Uterus (tissue), 4 donors: ENCODE measurements at places on chromosomes 16 and 17.

DNA sequence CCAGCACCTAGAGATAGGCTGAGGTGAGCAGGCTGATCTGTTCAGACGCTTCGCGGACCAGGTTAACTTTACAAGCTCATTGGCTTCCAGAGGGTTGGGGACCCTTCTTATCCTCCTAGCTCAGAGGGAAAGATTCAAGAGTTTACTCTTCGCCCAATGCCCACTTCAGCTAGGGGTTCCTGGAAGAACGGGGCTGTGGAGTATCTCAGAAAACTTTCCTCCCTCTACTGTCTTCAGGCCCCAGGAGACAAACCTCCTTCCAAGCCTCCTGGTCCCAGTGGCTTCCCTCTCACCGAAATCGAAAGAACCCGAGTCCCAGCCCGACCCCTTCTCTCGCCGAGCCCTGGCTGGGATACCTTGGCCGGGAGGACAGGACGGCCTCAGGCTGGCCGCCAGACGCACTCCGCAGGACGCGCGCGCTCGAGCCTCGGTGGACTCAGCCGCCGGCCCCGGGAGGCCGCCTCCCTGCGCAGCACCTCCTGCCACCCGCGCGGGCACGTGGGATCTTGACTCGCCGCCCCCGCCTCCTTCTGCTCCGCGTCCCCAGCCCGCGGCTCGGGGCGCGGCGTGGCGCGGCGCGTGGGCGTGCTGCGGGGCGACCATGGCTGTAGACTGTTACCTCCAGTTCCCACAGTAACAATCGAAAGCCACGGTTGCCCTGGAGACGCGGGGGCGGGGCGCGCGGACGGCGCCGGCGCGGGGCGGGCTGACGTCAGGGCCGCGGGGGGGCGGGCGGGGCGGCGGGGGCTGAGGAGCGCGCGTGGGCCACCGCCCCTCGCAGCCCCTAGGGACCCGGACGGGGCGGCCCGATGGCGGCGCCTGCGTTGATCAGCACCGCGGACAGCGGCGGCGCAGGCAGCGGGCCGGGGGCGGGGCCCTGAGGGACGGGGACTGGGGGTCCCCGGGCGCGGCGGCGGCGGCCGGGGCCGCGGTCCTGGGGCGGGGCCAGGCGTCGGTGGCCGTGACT is 5.3 kb upstream of the HIC1 start:
- DNase-seq = peak; percentile 89

GRCh38 chr17:45145035-45145389 is 3.3 kb upstream of the HEXIM1 start:
- DNase-seq = peak; percentile 32

DNA sequence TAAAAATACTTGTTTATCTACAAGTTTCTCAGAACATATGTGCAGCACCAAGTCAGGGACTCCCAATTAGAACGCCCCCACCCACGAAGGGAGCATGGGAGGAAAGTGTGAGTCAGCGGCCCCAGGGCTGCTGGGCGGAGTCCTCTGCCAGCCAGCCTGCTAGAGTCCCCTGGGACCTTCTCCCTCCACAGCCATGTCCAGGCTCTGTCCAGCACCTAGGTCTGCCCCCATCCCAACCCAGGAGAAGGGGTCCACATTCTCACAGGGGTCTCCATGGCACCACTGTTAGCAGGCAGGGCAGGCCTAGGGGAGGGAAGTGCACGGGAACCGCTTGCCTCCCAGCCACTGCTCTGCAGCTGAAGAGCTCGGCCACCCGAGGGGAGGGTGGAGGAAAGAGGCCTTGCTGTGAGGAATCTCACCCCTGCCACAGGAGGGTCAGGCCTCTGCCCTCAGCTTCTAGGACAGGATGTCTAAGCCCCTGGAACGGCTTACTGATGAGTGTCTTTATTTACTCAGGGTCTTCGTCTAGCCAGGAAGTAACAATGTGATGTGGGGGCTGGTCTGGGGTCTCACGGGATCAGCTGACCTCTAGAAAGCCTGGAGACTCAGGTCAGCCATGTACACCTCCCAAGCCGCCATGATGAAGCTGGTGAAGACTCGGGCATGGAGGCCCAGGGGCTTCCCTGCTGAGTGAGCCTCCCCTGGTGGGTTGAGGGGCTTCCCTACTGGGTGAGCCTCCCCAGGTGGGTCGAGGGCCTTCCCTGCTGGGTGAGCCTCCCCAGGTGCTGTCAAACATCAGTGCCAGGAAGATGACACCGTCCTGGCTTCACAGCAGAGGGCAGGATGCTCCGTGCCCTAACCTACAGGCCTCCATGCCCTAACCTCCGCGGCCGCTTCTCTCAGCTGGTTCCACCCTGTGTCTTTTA is 190.3 kb downstream of the RBFOX3 start:
- no peak for DNase-seq

DNA sequence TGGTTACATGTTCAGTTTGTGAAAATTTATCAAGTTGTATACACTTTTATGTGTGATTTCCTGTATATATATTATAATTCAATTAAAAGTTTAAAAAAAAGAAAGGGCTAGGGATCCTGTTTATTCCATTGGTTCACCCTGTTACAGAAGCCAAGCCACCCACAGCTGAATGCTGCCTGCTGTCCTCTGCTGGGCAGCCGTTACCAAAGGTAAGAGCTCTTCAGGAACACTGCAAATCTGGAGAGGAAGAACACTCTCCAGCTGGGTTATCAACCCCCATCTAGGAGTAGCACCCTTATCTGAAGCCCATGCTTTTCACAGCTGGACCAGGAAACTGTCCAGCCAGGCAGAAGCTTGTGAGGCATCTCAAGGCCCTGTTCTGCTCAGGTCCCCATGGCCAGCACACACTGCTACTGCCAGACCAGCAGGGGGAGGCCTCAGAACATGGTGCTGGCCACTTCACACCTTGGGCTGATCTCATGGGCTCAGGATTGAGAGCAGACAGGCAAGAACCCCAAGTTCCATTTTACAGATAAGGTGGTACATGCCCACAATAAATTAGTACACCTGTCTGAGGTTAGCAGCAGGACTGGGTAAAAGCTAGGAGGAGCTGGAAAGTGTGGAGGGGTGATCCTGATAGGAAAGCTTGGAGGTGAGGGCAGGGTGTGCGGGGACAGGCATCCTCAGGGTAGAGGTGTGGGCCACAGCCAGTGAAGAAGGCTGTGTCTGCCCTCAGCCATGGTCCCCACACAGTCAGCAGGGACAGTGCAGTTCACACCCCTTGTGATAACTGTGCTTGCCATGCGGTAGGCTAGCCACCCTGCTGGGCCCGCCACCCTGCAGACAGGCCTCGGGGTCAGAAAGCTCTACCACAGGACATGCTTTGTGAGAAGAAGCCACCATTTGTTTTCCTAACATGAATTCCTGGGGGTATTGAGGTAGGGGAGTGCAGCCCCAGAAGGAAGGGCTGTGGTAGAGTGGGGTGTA is 54.3 kb upstream of the SREBF1 start:
- no peak for DNase-seq

GRCh38 chr16:81863630-81864352 is 84.7 kb downstream of the PLCG2 start:
- DNase-seq = no peak
